Omental fat pad (tissue), 4 donors: ENCODE measurements at places on chromosomes 4 and X. TPM values are rescaled to one million over a fixed set of nuclear protein-coding genes. Genes with fewer than 3 reads are reported as not detected.

The EXOC1L gene
- total RNA-seq, result not detected

The ANXA10 gene
- not detected for total RNA-seq

The PLXNA3 gene
- 16.9 TPM for total RNA-seq

The FOXO4 gene
- total RNA-seq, result 23.8 TPM

The AKAP14 gene
- total RNA-seq, result not detected

The CBLL2 gene
- total RNA-seq, result not detected

The PAGE1 gene
- total RNA-seq, result not detected

The SLC2A9 gene
- 7.9 TPM for total RNA-seq

- no peak for DNase-seq
Measured at GRCh38 chr4:143347484-143348111, 10.9 kb downstream of the GAB1 start.

GRCh38 chr4:85938062-85938461 is 421.8 kb downstream of the MAPK10 start:
- no peak for DNase-seq

DNA sequence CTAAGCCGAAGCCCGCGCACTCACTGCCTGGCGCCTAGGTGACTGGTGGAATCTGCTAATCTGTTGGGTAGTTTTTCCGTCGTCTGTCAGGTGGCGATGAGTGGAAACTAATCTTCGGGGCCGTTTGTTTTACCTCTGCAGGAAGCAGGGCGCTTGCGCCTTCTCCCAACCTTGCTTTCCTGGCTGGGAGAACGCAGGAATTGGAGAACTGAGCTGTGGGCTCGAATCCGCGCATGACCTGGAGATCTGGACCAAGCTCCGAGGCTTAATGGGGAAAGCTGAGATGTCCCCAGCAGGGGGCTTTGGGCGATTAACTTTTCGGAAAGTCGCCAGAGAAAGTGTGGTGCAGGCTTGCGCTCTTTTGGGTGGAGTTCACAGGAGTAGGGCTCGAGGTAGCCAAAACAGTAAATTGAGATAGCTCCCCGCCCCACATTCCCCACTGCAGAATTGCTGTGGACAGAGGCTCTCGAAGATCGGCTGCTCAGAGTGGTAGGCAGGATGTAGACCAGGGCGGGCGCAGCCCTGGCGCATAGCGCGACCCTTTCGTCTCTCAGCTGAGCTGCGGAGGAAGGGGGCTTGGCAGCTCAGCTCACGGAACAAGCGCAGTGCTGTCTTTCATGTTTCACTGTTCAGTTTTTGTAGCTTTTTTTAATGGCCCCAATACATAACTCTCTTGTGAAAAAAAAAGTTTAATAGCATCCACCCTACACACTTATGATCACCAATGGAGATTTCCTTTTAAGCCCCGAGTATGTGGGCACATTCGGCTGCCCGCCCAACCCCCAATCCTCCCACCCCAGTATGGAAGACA is 2.7 kb upstream of the FGF5 start:
- no peak for DNase-seq

DNA sequence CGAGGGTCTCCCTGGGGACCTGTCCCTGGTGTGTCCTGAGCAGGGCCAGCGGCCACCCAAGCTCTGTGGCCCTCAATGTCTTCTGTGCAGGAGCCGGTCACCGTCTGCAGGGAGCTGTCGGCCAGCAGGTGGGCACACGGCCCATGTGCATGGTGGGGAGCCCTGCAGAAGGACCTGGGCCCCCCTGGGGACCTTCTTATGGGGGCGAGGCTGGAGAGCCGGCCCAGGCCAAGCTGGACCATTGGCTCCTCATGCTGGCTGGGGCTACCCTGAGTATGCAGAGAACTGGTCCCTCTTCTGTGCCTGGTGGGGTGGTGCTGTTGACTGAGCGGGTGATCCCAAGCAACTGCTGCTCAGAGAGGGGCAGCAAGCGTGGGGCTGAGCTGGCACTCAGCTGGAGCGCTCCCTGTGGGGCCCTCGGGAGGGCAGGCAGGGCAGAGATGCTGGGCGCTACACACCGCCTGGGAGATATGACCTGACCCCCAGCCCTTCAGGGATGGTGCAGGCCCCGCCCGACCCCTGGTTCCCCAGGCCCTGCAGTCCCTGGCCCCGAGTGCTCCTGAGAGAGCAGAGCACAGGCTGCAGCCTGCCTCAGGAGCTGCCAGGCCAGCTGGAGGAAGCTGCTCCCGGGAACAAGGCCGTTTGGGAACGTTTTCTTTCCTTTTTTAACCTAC is 14.8 kb downstream of the NAT8L start:
- no peak for DNase-seq

- DNase-seq, result no peak
Measured at GRCh38 chrX:154658187-154658586, 4.8 kb upstream of the CTAG2 start.

GRCh38 chr4:176939445-176939844 is 146.7 kb upstream of the VEGFC start:
- no peak for DNase-seq

- DNase-seq, result no peak
Measured at GRCh38 chr4:172758586-172759340, 409.8 kb upstream of the GALNT7 start.

DNA sequence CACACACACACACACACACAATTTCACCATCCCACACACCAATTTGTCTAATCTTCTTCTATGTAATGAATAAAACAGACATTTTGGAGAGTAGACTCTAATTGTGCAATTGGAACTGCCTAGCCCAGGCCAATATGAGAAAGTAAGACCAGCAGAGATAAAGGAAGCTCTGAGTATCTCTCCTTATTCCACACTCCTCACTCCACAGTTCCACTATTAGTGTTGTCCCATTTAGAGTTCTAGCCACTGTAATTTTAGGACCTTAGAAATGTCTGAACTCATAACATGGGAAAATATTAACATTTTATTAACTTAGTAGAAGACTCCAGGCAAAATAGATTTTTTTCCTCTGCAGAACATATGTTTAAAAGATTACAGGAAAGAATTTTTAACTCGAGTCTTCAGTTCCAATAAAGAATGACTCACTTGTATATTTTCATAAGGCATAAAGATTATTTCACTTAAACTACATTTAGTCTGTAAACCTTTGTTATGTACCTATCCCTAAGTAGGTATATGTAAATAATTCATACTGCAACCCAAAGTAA is 297.6 kb upstream of the INTU start:
- DNase-seq, result no peak

DNA sequence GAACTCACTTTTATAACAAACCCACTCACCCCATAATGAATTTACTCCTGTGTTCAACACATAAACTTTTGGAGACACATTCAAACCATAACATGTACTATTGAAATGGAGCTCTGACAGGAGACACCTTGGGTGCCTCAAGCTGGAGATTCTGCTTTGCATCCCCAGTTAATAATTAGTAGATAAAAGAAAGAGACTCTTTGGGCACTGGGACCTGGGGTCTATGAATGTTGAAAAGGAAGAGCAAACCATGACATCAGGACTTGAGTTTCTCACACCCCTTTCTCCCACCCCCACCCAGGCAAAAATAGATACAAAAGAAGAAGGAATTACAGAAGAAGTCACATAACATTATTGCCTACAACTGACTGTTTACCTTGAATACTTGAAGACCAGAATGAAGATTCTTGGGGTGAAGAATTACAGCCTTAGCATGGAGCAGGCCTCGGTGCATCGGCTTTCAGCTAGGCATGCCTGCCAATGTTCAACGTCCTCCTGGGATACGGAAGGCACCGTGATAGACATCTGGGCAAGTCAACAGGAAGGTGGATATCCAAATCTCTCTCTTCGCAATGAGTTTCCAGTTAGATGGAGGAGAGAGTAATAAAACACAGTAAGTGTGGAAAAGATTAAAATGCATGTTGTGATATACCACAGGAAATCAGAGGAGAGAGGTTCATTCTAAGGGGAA is 316.0 kb downstream of the TRIML1 start:
- no peak for DNase-seq

GRCh38 chr4:4618847-4619246 is 77.0 kb upstream of the STX18 start:
- no peak for DNase-seq

- no peak for DNase-seq
Measured at GRCh38 chr4:108450236-108450898, 170.0 kb upstream of the RPL34 start.

DNA sequence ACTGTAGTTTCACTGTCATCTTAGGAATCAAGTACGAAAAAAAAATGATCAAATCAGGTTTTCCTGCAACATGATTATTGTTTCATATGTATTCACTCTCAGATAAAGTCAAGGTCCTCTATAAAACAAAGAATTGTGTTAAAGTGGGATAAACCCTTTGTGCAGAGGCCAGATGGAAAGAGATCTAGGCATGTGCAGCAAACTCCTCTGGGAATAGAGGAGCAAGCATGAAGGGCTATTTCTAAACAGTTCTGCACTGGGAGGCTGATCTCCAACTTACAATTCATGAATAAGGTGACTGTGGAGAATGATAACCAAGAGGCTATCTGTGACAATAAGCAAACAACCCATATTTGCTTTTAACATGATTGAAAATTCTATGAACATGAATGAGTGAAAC is 2.4 kb upstream of the WDFY3 start:
- no peak for DNase-seq

GRCh38 chr4:146158036-146158745 is 17.3 kb upstream of the LSM6 start:
- DNase-seq, result no peak

DNA sequence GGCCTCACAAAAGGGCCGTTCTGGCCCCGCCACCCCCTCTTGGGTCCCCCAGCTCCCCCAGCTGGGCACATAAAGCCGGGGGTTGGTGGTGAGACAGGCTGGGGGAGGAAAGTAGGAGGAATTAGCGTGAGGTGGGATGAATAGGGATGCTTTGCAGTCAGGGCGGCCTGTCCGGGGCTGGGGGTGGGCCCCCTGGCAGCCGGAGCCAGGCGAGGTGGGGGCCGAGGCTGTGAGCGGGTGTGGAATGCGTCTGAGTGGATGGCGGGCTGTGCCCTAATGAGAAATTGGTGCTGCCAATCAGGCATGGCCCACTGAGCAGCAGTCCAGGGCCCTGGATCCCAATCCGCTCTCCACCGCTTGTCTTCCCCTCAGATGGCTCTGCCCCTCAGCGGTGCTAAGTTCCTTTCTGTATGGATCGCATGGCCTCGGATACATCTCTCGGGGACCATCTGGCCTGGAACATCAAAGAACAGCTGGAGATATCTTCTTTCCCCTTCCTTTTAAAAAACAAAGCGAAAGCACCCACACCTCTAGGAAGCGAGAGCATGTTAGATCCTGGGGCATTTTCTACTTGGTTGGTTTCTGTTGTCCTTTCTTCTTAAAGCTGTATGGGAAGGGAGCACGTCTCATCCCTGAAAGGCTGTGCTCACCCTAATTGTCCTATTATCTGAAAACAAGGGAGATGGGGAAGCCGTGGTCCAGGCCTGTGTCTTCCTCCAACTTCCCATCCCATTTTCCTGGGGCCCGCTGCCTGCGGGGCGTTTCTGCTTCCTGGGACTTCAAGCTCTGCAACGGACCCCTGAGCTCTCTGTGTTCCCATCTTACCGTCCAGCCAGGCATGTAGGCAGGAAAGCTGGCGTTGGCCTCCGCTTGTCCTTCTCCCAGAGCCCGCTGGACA is 106.9 kb downstream of the SORCS2 start:
- DNase-seq, result no peak

GRCh38 chr4:26860922-26861433 is 337 bp downstream of the STIM2 start:
- DNase-seq, result no peak

DNA sequence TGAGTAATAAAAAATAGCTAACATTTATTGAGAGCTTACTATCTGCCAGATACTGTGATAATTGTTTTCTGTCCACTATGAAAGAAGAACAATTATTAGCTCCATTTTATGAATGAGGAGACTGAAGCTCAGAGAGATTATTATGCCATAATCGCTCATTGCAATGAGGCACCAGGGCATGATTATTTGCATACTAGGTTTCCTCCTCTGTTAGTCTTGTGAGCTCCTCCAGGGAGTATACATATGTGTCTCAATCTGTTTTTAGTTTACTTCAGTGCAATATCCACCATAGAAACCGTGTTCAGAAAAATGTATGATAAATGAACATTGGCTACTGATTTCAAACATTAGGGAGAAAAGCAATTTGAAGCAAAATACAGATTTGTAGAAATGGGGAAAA is 139.4 kb upstream of the OTUD4 start:
- DNase-seq, result no peak
